NCI-H1417 (cell line): ENCODE measurements at places on chromosomes 11 and 22.

- no peak for DNase-seq
These were observed 13.1 kb downstream of the MLC1 start for GRCh38 chr22:50072167-50072555.

DNA sequence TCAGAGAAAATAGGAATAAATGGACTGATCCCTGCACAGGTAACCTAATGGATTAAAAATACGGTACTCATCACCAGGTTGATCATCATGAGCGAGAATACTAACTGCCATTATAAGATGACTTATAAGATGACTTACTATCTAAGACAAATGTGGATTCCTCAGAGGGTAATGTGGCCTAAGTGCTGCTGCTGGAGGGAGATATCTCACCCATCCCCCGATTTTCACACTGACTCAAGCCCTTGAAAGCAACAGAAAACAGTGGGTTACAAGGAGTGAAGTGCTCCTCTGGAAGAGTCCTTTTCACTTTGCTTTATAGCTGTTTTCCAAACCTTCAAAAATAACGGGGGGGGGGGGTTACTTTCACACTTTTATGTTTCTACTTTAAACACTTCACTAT lies 920 bp downstream of the TMEM218 start:
- DNase-seq = peak; percentile 55

GRCh38 chr11:57515332-57516060 lies at the start of gene SLC43A1:
TSS of gene SLC43A1 (minus strand) at chr11:57515702. CDS start at chr11:57514111, 1,591 bp downstream.
- DNase-seq = peak; percentile 62

- no peak for DNase-seq
These were observed 2.0 kb downstream of the P2RX3 start for GRCh38 chr11:57340039-57340615.

- no peak for DNase-seq
These were observed 9.1 kb upstream of the GLYATL1B start for GRCh38 chr11:59076876-59077571.

DNA sequence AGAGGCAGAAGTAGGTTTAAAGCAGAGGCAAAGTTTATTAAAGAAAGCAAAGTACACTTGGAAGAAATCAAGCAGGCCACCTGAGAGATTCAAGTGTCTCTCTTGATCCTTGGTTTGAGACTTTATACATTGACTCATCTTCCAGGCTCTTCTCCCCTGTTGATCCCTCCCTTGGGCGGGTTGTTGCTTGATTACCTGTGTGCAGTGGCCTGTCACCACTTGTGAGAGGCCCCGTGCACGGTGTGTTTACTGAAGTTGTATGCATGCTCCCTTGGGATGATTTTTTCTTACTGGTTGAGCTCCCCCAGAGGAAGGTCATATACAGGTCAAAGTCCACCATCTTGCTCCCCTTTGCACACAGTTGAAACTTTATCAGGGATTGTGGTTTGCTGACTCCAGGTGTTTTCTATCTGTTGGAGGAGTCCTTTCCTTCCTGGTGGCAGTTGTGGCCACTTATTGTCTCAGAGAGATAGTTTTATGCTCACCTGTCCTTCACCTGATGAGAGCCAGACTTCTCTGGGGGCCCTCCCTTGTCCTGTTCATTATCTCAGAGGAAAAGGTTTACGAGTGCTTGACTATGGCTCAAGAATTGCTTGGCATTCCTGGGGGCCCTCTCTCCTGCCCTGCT lies 16.3 kb upstream of the RBMXL2 start:
- DNase-seq = peak; percentile 72

- no peak for DNase-seq
These were observed 381.3 kb upstream of the LARGE1 start for GRCh38 chr22:34301569-34301968.

DNA sequence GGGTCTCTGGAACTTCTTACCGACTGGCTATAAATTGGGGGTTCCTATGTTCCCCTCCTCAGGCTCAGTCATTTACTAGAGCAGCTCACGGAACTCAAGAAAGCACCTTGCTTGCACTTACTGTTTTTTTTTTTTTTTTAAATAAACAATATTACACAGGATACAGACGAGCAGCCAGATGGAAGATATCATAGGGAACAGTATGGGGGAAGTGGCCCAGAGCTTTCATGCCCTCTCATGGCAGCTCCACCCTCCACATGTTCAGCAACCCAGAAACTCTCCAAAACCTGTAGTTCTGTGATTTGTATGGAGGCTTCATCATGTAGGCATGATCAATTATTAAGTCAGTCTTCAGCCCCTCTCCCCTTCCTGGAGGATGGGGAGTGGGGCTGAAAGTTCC lies 7.5 kb downstream of the UVRAG start:
- DNase-seq = no peak
